ELF-1 (cell line): ENCODE measurements at places on chromosomes 7 and 10.
A peak's percentile ranks its signal among the peaks of the same experiment; 100 is the strongest.

DNA sequence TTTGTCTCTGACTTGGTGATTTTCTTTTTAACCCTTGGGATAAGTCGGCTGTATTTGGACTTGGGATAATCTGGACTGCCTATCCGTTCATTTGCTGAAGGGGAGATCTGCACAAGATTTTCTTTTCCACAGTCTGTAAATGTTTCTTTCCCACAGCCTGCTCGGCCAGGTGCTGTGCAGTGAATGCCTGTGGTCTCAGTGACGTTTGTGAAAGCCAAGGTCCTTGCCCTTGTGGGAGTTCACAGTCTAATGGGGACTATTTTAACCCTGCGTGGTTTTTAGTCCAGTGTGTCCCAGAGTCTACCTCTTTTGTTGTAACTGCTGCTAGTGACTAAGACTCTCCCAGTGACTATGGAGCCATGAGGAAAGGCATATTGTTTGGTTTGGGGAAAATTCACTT, 8.9 kb downstream of the PNLIP start:
- DNase-seq: no peak

DNA sequence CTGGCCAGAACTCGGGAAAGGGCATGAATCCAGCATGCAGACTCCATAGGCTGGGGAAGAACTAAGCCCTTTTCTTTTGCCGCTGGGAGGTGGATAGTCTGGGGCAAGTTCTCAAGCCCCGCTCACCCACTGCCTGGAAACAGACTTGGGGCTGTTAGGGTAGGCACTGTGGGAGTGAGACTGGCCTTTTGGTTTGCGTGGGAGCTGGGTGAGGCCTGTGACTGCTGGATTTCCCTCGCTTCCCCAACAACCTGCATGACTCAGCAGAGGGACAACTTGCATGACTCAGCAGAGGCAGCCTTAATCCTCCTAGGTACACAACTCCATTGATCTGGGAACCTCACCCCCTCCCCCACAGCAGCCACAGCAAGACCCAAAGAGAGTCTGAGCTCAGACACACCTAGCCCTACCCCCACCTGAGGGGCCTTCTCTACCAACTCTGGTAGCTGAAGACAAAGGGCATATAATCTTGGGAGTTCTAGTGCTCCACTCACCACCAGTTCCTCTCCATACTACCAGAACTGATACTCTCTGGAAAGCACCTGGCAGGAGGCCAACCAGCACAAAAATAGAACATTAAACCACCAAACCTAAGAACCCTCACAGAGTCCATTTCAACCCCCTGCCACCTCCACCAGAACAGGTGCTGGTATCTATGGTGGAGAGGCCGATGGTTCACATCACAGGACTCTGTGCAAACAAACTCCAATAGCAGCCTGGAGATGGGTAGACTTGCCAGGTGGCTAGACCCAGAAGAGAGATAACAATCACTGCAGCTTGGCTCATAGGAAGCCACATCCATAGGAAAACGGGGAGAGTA, 81.4 kb upstream of the LAMB4 start:
- peak; percentile 59 for DNase-seq

GRCh38 chr7:115827305-115828045, 203.1 kb downstream of the TFEC start:
- DNase-seq: no peak

DNA sequence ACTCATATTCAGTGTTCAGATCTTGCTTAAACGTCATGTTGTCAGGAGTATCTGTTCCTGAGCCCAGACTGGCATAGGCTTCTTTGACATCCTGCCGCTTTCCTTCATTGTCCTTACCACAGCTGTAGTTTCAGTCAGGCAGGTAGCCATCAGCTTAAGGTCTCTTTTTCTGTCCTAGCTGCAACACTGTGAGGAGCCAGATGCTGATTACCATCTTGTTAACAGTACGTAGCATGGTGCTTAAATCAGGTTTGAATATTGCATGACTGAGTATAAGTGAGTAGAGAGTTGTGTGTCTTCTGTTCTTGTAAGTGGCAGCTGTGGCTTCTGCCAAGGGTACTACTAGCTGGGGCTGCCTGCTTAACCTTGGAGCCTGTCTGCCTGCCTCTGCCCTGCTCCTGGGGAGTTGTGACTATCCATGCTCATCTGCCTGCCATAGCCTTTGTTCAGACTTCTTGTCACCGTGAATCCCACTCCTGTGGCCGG, 92.6 kb downstream of the MAPK8 start:
- DNase-seq: peak; percentile 5

- peak; percentile 12 for DNase-seq
These were observed 166.0 kb downstream of the RNF216 start for GRCh38 chr7:5615190-5616070.

DNA sequence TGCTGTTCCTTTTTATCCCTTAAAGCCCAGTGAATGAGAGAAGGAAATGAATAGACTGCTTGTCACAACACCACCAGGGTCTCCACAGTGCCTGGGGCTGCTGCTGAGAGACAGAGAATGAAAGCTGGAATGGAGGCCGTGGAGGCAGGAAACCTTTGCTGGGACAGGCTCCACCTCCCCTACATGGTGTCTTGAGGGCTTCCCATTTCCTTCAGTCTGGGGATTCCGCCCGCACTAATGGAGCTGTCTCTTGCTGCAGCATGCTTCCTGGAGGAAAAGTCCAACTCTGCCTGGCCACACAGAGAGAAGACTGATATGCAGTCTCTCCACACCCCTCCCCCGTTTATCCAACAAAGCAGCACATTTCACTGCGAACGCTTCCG, 54.5 kb downstream of the LRRC4 start:
- peak; percentile 51 for DNase-seq

DNA sequence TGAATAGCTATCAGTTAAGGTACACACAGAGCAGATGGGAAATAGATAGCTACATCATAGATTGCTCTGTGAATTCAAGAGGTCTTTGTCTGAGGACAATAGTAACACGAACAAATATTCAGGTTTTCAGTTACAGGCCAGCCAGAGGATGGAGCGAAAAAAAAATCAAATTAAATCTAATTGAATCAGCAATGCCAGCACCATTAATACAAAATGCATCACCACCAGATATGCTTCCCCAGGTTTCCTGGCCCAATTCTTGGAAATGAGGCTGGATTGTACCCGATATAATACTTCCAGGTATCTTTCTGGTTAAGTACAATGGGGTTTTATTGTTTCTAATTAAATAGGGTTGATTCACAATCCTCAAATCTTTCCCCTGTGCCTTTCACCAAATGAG, 975.8 kb upstream of the AUTS2 start:
- DNase-seq: no peak

DNA sequence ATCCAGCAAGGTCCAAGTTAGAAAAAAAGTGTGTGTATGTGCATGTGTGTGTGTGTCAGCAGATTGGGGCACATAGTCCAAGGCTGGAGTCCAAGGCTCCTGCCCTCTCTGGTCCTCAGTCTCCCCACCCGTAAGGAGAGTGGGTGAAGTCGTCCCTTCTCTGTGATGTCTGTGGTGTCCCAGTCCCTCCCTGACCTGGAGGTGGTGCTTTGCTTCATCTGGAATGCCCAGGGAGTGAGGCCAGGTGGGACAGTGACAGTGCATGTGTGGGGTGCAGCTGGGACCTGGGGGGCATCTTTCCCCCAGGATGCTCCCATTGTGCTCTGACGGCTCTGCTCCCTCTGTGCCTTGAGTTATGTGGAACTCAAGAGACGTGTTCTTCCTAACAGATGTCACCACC, 18.0 kb downstream of the AQP1 start:
- no peak for DNase-seq

- no peak for DNase-seq
These were observed 27.6 kb upstream of the PRKG1 start for GRCh38 chr10:51046654-51047053.

GRCh38 chr7:87317691-87318245, 27.7 kb upstream of the CROT start:
- no peak for DNase-seq

DNA sequence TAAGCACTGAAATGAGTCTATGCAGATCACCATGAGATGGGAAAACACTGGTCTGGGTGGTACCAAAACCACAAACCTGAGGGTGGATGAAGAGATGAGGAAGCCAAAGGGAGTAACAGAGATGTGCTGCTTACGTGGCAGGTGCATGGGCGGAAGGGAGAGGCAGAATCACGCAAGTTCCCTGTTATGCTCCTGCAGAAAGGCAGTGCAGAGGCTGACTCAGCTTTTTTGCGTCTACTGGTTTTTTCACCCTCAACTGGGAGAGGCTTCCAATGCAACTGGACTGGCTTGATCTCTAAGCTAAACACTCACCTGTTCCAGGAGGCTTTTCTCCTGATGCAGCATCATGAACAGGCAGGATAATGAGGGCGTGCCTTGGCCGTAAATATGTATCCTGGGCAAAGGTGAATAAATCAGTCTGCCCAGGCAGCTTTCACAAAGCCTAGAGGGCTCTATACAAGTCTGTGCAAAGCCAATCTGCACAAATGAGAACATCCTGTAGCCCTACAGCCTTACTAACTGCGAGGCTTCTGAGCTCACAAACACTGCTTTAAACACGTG, 95.4 kb upstream of the AFAP1L2 start:
- DNase-seq: no peak

GRCh38 chr10:118944959-118945633, 84.4 kb upstream of the NANOS1 start:
- no peak for DNase-seq

- no peak for DNase-seq
These were observed 223.7 kb downstream of the SNX10 start for GRCh38 chr7:26515314-26515842.

- DNase-seq: no peak
These were observed 71.0 kb upstream of the PLPP4 start for GRCh38 chr10:120385992-120386391.

DNA sequence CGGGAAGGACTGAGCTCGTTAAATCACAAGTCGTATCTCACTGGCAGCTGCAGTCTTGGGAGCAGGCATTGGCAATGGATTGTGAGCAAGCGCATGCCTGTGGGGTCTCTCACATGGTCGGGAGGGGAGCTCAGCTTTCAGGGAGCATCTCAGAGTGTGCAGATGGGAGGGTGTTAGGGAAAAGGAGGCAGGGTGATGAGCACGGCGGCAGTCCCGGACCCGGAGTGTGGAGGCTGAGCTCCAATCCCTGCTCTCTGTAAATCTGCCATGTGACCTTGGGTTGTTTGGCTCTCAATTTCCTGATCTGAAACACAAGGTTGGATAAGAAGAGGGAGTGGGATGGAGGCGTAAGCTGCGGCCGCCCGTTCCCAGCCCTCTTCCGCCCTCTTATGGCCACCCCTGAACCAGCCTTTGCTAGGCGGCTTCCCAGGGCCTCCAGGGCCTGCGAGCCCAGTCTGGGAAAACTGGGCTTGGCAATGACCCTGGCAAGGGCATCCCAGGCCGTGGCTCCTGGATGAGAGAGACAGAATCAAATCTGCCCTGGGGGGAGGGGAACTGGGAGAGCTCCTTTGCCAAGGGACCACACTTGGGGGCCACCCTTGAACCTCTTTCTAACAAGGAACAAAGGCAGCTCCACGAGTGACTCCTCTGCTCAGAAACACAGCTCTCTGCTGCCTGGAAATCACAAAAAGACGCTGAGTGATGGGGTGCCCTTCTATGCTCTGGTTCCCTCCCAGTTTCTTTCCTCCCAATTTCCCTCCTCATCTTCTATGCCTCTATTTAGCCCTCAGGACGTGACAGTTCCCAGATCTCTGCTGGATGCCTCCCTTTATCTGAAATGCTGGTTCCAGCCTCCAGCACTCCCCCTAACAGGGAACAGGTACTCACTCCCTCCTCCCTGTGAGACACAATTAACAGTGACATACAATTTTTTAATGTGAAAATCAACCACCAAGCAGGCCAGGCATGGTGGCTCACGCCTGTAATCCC, 41.7 kb upstream of the LOXL4 start:
- peak; percentile 94 for DNase-seq

GRCh38 chr10:4846775-4847174, 20.8 kb downstream of the AKR1E2 start:
- no peak for DNase-seq

DNA sequence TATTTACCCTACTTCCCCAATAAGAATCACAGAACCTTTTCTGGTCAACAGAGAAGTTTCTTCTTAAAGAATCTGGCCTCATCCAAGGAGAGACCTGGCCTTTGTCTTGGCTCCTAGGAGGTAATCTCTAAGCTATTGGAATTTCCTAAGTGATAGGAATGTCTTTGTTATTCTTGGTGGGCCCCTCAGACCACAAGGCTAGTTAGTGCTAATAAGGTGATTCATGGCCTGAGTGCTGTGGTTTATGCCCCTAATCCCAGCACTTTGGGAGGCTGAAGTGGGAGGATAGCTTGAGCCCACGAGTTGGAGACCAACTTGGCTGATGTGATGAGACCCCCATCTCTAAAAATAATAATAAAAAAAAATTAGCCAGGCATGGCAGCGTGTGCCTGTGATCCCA, 60.0 kb upstream of the CYP2C18 start:
- DNase-seq: peak; percentile 70

- DNase-seq: no peak
These were observed 187.9 kb downstream of the GATA3 start for GRCh38 chr10:8242295-8242872.

- DNase-seq: no peak
These were observed 1.6 kb downstream of the MSRB2 start for GRCh38 chr10:23096802-23097549.

DNA sequence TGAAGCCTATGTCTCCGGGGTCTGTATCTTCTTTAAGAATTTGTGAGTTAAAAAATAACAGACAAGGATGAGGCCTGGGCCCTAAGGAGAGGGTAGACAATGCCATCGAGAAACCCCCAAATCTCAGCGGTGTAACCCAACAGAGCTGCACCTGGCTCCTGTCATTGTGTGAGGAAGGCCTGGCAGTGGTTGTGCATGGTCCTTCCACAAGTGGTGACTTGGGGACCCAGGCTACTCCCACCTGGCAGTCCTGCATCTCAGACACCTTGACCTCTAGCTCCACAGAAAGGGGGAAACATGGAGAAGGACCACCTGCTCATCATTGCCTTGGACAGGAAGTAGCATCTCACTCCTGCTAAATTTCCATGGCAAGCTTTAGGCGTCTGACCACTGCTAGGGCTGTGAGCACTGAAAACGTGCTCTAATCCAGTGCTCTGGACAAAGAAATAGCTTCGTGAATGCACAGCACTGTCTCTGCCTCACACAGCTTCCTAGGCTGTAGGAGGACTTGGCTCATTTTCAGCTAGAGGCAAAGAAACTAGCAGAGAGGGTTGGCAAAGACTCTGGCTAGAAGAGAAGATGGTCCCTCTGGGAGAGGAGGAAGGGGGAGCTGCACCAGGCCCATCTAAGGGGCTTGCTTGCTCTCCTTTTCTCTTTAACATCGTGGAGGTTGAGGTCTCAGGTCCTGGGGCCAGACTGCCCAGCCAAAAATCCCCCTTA, 273.9 kb upstream of the ZMIZ1 start:
- no peak for DNase-seq

- no peak for DNase-seq
These were observed 64.9 kb upstream of the PALS2 start for GRCh38 chr7:24508316-24508715.

GRCh38 chr7:82167558-82168314, 275.8 kb downstream of the CACNA2D1 start:
- no peak for DNase-seq

DNA sequence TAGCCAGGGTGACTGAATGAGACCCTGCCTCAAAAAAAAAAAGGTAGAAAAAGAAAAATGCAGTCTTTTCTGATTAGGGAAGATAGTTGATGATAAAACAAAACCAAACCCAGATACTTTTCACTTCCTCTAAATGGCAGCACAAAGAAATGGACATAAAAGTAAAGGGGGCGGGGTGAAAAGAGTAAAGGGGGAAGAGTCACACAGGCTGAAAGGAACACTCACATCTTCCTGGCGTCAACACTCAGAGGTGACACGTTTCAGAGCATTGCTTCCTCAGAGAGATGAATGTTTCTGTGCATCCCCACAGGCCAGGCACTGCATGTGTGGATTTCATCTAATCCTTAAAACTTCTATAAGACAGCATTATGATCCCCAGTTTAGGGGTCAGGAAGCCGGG, 81.2 kb downstream of the HIPK2 start:
- no peak for DNase-seq
